ENCODE measurements at places on chromosomes 13 and 19.
A peak's percentile ranks its signal among the peaks of the same experiment; 100 is the strongest.

- no peak for DNase-seq
Measured at GRCh38 chr13:58879114-58879513, 1247.6 kb downstream of the PCDH17 start.

- DNase-seq = no peak
Measured at GRCh38 chr19:4633140-4633967, 6.0 kb upstream of the TNFAIP8L1 start.

DNA sequence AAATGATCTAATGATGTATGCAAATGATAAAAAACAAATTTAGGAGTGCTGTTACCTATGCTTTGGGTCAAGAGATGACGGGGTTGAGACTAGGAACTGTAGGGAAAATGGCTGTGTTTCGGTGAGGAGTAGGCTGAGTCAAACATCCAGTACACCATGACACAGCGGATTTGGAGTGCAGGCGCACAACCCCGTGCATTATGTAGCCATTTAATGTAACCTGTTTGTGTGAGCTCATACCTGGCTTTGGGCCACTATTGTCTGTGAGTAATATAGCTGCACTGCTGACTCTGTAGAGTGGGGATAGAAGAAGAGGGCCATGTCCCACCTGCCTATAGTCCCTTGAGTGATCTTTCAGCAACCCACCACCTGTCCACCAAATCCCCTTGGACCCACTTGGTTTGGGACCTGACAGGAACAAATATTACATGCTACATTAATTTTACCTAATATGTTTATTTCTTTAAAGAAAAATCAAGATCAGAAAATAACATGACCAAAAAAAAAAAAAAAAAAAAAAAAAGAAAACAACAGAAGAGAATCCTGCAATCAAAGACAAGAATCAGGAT is 95.5 kb upstream of the KLHL1 start:
- no peak for DNase-seq

DNA sequence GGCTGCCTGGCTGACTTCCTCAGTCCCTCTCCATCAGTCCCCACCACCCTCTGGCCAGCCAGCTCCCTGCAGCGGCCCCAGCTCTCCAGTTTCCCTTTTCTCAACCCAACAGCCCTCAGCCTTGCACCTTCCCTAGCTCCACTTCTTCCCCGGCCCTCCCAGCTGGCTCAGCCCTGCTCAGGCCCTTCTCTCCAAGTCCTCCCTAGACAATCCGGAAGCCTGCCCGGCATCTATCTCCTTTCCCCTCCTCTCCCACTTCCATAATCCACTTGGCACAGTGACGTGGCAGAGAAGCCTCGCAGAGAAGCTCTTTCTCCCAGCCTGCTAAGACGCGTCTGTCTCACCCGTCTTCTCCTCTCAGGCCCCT is 1.1 kb downstream of the UBXN6 start:
- peak; percentile 44 for DNase-seq

DNA sequence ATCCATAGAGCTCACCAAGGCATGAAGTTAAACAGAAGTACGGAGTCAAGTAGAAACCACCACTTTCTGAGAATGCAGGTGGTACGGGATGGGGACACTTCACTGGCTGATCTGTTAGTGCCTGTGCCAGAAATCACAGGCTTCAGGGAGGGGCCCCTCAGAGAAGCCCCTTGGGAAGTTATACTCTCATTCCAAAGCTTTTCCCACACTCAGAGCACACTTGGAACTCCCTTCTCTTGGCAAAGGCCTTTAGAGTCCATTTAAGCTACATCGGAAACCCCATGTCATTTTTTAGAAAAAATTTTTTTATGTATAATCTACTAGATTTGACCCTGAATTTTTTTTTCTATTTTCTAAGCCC is 80.7 kb upstream of the WASF3 start:
- no peak for DNase-seq

Data from fibroblast of skin of left quadriceps (primary cell).